ENCODE measurements at places on chromosomes 1 and 21. TPM values are rescaled to one million over a fixed set of nuclear protein-coding genes. Genes with fewer than 3 reads are reported as not detected.

DNA sequence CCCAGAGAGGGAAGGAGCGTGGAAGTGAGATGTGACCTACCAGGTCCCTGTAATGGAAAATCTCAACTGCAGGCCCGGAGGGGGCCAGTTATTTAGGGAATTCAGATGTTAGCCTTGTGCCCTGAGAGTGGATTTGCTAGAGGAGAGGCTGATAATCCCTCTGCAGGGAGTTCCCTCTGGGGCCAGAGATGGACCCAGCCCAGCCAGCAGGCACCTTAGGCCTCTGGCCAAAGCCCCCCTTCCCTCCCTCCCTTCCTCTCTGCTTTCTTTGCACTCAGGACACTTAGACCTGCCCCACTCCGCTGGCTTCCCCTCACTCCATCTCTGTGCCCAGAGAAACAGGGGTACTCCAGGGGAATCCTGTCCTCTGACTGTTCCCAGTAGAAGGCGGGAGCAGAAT lies 1.5 kb upstream of the ATP1A2 start:
- H3K27me3 ChIP-seq = no peaks in the 10 kb centered on the region
- no peak overlapping the region for H3K4me3 ChIP-seq
- H3K27ac ChIP-seq = no peak overlapping the region
- peaks cover 15% of the 10 kb centered on the region for H3K4me1 ChIP-seq

DNA sequence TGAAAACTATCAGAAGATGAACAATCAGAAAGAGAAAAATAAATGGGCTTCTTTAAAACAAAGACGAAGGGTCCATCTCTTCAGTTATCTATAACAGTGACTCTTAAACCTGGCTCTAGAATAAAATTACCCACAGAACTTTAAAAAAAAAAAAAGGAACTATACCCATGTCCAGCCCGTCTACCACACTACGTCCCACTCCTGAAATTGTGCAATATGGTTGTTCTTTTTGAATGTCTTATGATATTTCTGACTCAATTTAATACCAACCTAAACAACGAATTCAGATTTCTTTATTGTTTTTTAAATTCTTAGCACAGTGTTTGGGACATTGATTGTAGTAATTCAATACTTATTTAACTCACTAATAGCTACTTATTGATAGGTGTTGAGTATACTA lies 246.3 kb downstream of the DPYD start:
- H3K27ac ChIP-seq = no peak overlapping the region
- no peaks in the 10 kb centered on the region for H3K4me1 ChIP-seq
- peaks cover 13% of the 10 kb centered on the region for H3K36me3 ChIP-seq
- H3K4me3 ChIP-seq = no peak overlapping the region
- no peak for DNase-seq
- H3K27me3 ChIP-seq = no peaks in the 10 kb centered on the region

GRCh38 chr1:224168859-224169380 lies 14.1 kb upstream of the DEGS1 start:
- H3K4me1 ChIP-seq = peaks cover 22% of the 10 kb centered on the region
- no peaks in the 10 kb centered on the region for H3K27me3 ChIP-seq
- DNase-seq = no peak
- H3K36me3 ChIP-seq = no peaks in the 10 kb centered on the region
- no peak overlapping the region for H3K4me3 ChIP-seq

DNA sequence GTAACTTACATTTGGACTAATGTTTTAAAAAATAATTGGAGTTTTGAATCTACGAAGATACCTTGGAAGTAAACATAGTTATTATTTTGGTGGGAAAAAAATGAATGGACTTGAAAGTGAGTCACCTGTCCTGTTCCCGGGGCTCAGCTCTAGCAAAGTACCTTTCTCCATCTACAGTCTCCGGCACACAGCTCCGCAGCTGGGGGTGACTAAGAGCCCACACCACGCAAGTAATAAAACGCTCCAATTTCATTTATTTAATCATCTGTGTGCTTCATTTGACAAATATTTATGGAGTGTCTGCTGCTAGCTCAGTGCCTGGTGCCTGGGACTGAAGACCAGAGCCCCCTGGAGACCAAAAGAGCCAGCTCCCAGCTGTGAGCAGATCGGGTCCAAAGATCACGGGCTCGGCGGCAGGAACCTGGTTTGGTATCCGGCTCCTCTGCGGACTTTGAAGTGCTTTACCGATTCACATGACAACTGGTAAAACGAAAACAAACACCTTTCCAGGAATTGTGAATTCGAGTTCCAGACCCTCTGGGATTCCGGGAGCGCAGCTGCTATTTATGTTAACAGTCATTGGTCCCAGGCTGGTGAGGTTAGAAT lies 1.7 kb upstream of the RIPK4 start:
- H3K4me3 ChIP-seq = peak overlapping the region; percentile 19
- H3K27ac ChIP-seq = no peak overlapping the region
- peaks cover 32% of the 10 kb centered on the region for H3K4me1 ChIP-seq
- no peaks in the 10 kb centered on the region for H3K36me3 ChIP-seq
- peaks cover 17% of the 10 kb centered on the region for H3K27me3 ChIP-seq

- no peak overlapping the region for H3K27ac ChIP-seq
- H3K36me3 ChIP-seq = no peaks in the 10 kb centered on the region
- no peak overlapping the region for H3K4me3 ChIP-seq
- DNase-seq = no peak
- peaks cover 10% of the 10 kb centered on the region for H3K4me1 ChIP-seq
These were observed 28.8 kb upstream of the MTMR11 start for GRCh38 chr1:149965440-149965839.

DNA sequence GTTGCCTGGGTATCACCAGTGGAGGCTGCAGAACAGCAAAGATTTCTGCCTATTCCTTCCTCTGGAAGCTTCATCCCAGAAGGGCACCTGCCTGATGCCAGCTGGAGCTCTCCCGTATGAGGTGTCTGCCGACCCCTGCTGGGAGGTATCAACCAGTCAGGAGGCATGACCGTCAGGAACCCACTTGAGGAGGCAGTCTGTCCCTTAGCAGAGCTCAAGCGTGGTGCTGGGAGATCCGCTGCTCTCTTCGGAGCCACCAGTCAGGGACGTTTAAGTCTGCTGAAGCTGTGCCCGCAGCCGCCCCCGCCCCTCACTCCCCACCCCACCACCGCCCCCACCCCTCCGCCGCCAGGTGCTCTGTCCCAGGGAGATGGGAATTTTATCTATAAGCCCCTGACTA lies 23.1 kb upstream of the HFM1 start:
- no peaks in the 10 kb centered on the region for H3K4me1 ChIP-seq
- no peak overlapping the region for H3K27ac ChIP-seq
- H3K4me3 ChIP-seq = no peak overlapping the region
- DNase-seq = no peak
- H3K36me3 ChIP-seq = no peaks in the 10 kb centered on the region

DNA sequence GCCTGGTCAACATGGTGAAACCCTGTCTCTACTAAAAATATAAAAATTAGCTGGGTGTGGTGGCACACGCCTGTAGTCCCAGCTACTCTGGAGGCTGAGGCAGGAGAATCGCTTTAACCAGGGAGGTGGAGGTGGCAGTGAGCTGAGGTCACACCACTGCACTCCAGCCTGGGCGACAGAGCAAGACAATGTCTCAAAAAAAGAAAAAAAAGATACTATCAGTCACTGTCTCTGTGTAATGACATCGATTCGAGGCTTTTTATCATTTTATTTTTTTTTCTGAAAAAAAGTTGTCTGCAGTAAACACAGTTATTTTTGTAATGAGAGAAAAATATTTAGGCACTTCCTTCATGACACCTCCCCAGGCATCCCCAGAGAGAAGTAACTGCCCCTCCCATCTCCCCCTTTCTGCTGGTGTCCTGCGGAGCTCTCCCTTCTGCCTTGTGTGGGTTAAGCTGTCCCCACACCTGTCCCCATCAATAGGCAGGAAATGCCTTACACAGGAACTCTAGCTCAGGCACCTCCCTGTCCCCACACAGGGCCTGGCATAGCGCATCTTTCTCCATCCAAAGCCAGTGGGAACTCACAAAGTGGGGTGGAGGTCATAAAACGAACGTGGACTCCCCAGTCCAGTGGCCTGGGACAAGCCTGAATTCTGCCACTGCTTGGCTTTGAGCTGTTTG lies 132.0 kb downstream of the SYF2 start:
- H3K27ac ChIP-seq = no peak overlapping the region
- DNase-seq = no peak

- no peak for DNase-seq
- H3K36me3 ChIP-seq = peaks cover 7% of the 10 kb centered on the region
- H3K27me3 ChIP-seq = no peaks in the 10 kb centered on the region
- H3K4me1 ChIP-seq = no peaks in the 10 kb centered on the region
- H3K4me3 ChIP-seq = no peak overlapping the region
- H3K27ac ChIP-seq = no peak overlapping the region
These were observed 43.7 kb downstream of the GTF2B start for GRCh38 chr1:88847643-88848042.

GRCh38 chr1:209106237-209106741 lies 477.2 kb upstream of the CAMK1G start:
- H3K4me1 ChIP-seq = no peaks in the 10 kb centered on the region
- no peak overlapping the region for H3K4me3 ChIP-seq
- H3K36me3 ChIP-seq = no peaks in the 10 kb centered on the region
- H3K27me3 ChIP-seq = no peaks in the 10 kb centered on the region

DNA sequence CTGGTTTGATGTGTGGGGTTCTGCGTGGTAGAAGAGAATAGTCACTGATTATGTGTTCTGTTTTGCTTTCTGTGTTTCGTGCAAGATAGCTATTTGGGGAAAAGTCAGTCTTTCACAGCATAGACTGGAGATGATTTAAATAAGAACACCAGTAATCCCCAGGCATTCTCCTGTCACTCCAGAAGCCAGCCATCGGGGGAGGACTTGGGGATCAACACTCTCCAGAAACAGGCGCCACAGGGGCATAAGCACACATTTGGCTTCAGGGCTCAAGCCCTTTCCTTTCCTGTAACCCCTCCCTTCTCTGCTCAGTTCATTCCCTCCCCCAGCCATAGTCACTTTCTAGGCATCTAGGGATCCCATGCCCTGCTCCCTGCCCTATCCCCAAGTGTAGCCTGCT lies 97.3 kb upstream of the BEND5 start:
- H3K4me3 ChIP-seq = no peak overlapping the region
- no peaks in the 10 kb centered on the region for H3K27me3 ChIP-seq
- H3K4me1 ChIP-seq = peaks cover 12% of the 10 kb centered on the region
- no peaks in the 10 kb centered on the region for H3K36me3 ChIP-seq
- DNase-seq = no peak

DNA sequence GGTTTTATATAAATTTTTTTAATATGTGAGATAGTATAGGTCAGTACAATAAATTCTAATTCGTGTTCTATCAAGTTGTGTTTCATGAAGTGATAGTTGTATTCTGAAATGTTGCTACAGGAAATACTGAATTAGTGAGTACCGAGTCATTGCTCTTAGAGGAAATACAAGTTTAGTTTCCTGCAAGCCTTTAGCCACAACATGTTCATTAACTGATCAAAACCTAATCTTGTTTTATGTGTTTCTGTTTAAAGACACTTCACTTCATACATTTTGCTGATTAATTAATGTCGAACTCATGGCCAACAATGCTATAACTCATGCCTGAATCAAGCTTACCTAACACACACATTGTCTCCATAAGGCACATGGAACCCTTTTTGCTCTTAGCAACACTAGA lies 43.6 kb downstream of the LRRC7 start:
- H3K27me3 ChIP-seq = no peaks in the 10 kb centered on the region
- H3K4me3 ChIP-seq = no peak overlapping the region
- H3K4me1 ChIP-seq = no peaks in the 10 kb centered on the region

FHL3 gene
- total RNA-seq = 26.3 TPM

CGN gene
- 13.0 TPM for total RNA-seq

SYT14 gene
- total RNA-seq = 0.49 TPM

LMO4 gene
- 53.8 TPM for total RNA-seq

OR6F1 gene
- not detected for total RNA-seq

CLCA4 gene
- total RNA-seq = 44.0 TPM

PTGFRN gene
- 52.8 TPM for total RNA-seq

PRKCZ gene
- 17.9 TPM for total RNA-seq
